ENCODE measurements at places on chromosomes 5 and 9.

GRCh38 chr9:37958154-37958553 is 54.2 kb upstream of the SLC25A51 start:
- H3K27me3 ChIP-seq: no peaks in the 10 kb centered on the region
- no peak overlapping the region for H3K27ac ChIP-seq
- H3K36me3 ChIP-seq: no peaks in the 10 kb centered on the region
- no peak overlapping the region for H3K4me3 ChIP-seq

DNA sequence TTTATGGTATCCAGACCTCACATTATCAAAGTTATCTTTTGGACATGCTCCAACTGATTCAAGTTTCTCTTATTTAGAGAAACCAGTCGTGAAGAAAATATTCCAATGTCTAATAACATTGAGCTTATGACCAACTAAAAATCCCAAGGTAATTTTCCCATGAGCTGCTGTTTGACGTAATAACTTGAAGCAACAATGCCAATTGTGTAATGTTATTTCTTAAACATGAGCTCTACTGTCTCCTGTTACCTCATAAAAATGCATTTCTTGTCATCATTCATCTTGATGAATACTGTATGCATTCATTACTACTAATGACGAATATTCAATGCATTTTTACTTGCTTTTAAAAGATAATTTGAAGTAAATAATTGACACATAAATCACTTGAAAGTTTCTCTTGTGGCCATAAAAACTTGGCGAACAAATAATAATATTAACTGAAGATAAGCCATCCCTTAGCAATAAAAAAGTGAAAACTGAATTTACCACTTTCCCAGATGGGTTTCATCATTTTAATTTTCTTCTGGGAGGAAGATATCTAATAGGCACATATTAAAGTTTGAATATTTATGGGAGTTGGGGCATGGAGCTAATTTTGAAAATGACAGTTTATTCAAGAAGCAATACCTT is 424 bp upstream of the MARCOL start:
- no peak overlapping the region for H3K4me3 ChIP-seq
- no peak overlapping the region for H3K27ac ChIP-seq
- DNase-seq: no peak
- H3K4me1 ChIP-seq: no peaks in the 10 kb centered on the region
- no peaks in the 10 kb centered on the region for H3K36me3 ChIP-seq

DNA sequence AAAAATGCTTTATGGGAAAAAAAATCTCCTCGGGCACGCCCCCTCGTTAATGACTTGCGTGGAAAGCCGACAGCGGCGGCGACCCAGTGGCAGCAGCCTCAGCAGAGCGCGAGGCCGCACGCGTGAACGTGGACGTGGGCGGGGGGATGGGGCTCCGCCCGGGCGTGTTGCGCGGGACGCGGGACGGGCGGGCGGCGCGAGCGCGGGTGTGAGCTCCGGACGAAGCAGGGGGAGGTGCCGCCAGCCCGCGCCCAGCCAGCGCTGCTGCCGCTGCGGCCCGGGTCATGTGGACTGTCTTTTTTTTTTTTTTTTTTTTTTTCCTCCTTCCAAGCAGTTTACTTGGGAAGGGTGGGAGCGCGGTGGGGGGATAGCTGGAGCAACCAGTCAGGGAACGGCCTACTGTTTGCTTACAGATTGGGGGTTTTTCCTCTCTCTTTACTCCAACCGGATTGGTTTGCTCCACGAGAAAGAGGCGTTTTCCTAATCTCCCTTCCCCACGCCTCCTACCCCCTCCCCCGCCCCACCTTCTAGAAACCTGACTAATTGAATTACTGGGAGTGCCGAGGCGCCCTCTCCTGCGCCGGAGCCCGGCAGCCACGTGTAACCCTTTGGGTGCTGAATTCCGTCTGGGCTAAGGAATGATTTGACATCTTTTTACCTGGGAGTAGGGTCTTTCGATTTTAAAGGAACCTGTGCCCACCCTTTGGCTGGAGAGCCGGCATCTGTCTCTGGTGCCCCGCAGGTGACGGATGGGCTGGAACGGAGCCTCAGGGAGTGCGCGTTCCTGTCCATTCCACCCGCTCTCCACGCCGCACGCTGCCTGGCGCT is 1.7 kb upstream of the EFNA5 start:
- no peak for DNase-seq
- H3K36me3 ChIP-seq: peaks cover 4% of the 10 kb centered on the region
- H3K4me1 ChIP-seq: peaks cover 35% of the 10 kb centered on the region
- H3K4me3 ChIP-seq: peak overlapping the region; percentile 72
- H3K27ac ChIP-seq: no peak overlapping the region

DNA sequence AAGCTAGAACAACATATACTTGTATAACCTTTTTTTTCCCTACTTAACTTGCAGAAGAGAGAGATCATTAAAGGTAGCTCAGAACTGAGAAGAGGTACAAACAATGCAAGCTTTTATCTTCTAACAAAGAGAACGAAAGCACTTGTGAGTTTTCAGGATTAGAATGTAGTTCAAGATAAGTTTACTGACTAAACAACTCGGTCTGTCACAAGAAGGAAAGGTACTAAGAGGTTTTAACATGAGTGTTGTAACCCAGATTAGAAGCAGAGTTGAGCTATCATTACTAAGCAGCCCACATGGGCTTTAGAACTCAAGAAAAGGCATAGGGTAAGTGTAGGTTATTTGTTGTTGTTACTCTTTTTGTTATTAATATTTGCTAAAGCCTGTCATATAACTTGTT is 25.2 kb downstream of the GIN1 start:
- no peak overlapping the region for H3K27ac ChIP-seq
- H3K4me3 ChIP-seq: no peak overlapping the region
- DNase-seq: no peak
- peaks cover 8% of the 10 kb centered on the region for H3K36me3 ChIP-seq
- no peaks in the 10 kb centered on the region for H3K27me3 ChIP-seq

GRCh38 chr5:149521739-149522685 is 29.2 kb downstream of the CSNK1A1 start:
- H3K36me3 ChIP-seq: peaks cover 30% of the 10 kb centered on the region
- no peak for DNase-seq
- H3K4me3 ChIP-seq: no peak overlapping the region
- H3K27me3 ChIP-seq: no peaks in the 10 kb centered on the region

DNA sequence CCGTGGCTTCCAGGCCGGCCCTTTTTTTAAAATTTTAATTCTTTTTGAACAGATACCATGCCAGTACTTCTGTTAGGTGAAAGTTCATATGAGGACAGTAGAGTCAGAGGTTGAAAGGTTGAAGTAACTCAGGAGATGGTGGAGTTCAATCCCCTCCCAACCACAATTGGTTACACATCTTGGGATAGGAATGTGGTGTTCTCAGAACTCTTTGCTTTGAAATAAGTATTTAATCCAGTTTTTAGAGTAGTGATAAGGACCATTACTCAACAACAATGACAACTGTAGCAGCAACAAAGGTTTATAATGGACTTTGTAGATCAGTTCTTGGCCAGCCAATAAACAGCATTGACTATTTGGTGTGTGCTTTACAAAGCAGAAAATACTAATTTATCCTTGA is 116.0 kb downstream of the ARHGAP26 start:
- no peak overlapping the region for H3K27ac ChIP-seq
- DNase-seq: no peak
- peaks cover 21% of the 10 kb centered on the region for H3K36me3 ChIP-seq
- H3K27me3 ChIP-seq: no peaks in the 10 kb centered on the region

GRCh38 chr5:56710826-56711590 is 104.3 kb upstream of the MAP3K1 start:
- no peak overlapping the region for H3K4me3 ChIP-seq
- no peaks in the 10 kb centered on the region for H3K4me1 ChIP-seq
- H3K27me3 ChIP-seq: peaks cover 15% of the 10 kb centered on the region

- DNase-seq: no peak
- H3K4me3 ChIP-seq: no peak overlapping the region
- peaks cover 51% of the 10 kb centered on the region for H3K27me3 ChIP-seq
- H3K4me1 ChIP-seq: no peaks in the 10 kb centered on the region
- H3K36me3 ChIP-seq: no peaks in the 10 kb centered on the region
Measured at GRCh38 chr5:149141957-149142851, 911 bp downstream of the ABLIM3 start.

- H3K36me3 ChIP-seq: peaks cover 13% of the 10 kb centered on the region
- no peaks in the 10 kb centered on the region for H3K27me3 ChIP-seq
- no peak overlapping the region for H3K27ac ChIP-seq
- no peak for DNase-seq
Measured at GRCh38 chr5:643351-643801, 31.2 kb downstream of the CEP72 start.

DNA sequence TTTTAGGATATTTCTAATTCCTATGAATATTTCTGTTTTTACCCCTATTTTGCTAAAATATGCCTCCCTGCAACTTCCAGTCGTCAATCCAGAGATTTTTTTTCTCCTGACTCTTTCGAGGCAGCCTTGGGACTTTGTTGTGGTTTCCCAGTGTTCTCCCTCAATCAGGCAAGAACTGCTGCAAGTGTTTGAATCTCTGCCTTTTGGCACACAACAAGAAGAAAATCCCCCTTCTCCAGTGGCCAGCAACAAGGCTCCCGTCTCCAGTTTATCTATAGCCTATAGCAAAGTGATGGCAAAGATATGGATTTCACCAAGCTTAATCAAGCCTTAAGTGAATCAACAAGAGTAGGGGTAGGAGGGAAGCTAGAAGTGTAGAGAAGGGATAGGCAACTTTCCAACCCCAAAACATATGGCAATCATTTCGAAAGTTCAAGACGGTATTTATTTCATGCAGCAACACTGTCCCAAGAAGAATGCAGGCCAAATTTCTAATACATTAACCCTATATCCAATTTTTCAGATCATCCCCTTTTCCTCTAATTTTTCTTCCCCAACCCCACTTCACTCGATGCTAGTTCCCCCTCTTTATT is 37.7 kb upstream of the PAPPA start:
- no peak overlapping the region for H3K4me3 ChIP-seq
- no peaks in the 10 kb centered on the region for H3K27me3 ChIP-seq
- H3K4me1 ChIP-seq: no peaks in the 10 kb centered on the region
- DNase-seq: no peak
- H3K27ac ChIP-seq: no peak overlapping the region
- no peaks in the 10 kb centered on the region for H3K36me3 ChIP-seq

GRCh38 chr5:17439956-17440355 is 58.1 kb upstream of the TAF11L2 start:
- no peaks in the 10 kb centered on the region for H3K4me1 ChIP-seq
- H3K4me3 ChIP-seq: no peak overlapping the region
- H3K27me3 ChIP-seq: no peaks in the 10 kb centered on the region
- H3K27ac ChIP-seq: no peak overlapping the region
- H3K36me3 ChIP-seq: no peaks in the 10 kb centered on the region

DNA sequence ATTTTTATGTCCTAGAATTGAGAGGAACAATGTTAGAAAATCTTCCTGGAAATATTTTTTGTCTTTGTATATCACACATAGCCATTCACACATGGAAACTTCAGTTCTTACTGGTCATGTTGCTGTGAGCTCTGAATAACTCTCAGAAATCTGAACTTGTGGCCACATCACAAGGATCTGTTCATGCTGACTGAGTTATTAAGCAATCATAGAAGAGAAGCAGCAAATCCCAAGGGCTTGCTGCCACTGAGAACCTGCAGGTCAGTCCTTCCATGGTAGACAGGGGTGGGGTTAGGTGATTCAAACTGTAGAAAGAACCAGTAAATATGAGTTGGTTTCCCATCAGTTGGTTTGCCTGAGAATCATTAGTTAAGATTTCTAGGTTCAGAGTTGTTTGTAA is 27.6 kb downstream of the SGCD start:
- H3K27ac ChIP-seq: no peak overlapping the region
- H3K4me1 ChIP-seq: no peaks in the 10 kb centered on the region
- DNase-seq: no peak
- no peaks in the 10 kb centered on the region for H3K36me3 ChIP-seq

DNA sequence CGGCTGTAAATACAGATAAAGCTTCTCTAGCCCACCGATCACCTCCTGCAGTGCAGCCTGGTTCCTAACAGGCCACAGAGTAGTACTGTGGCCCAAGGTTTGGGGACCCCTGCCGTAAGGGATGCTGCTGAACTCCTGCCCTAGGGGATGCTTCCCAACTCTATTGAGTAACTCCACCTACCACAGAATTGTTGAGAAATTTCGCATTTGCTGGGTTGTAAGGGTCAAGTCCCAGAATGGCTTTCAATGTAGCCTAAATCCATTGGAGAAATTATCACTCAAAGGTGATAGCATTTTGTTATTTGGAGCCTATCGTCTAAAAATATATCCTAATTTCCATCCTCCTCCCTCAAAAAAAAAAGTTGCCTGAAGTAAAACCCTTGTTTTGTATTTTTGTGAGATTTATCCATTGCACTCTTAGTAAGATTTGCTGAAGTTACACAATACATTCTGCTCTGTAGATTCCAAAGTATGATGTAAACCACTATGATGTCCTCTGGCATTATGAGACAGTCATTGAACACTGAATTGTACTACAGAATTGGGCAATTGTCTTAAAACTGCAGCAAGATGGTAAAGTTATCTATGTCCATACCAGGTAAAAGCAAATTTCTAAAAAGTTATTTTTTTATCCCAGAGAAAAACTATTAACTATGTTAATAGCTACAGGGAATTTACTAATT is 14.0 kb downstream of the ACTBL2 start:
- peaks cover 25% of the 10 kb centered on the region for H3K27me3 ChIP-seq
- no peaks in the 10 kb centered on the region for H3K36me3 ChIP-seq
- no peak overlapping the region for H3K4me3 ChIP-seq
- no peak overlapping the region for H3K27ac ChIP-seq

- H3K27ac ChIP-seq: no peak overlapping the region
- H3K4me1 ChIP-seq: no peaks in the 10 kb centered on the region
- no peaks in the 10 kb centered on the region for H3K36me3 ChIP-seq
Measured at GRCh38 chr9:107862323-107862722, 372.8 kb upstream of the KLF4 start.

- H3K27ac ChIP-seq: no peak overlapping the region
- DNase-seq: no peak
Measured at GRCh38 chr5:159663986-159664385, 252.3 kb upstream of the ADRA1B start.

DNA sequence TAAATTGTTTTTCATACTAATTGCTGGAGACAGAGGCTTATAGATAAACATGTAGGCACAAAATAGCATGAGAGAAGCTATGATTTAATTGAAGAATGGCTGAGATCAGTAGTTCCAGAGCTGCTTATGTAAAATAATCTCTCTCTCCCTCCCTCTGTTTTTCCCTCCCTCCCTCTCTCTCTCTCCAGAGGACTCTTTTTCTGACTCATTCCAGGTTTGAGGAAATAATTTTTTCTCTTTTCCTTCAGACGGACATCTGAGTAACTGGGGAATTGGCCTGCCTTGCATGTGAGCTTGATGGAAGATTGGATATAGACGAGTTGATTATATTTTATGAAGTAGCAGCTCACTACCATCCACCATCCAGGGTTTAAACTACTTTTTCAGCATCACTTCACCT is 35.5 kb downstream of the KCTD16 start:
- H3K4me1 ChIP-seq: peaks cover 5% of the 10 kb centered on the region
- no peak overlapping the region for H3K4me3 ChIP-seq
- H3K27me3 ChIP-seq: peaks cover 75% of the 10 kb centered on the region
- no peak for DNase-seq

GRCh38 chr5:178431063-178431781 is 159.0 kb downstream of the COL23A1 start:
- peaks cover 58% of the 10 kb centered on the region for H3K27me3 ChIP-seq
- no peak overlapping the region for H3K4me3 ChIP-seq
- no peaks in the 10 kb centered on the region for H3K4me1 ChIP-seq
- no peaks in the 10 kb centered on the region for H3K36me3 ChIP-seq
- H3K27ac ChIP-seq: no peak overlapping the region

Measured in central memory CD8-positive, alpha-beta T cell (primary cell).